ENCODE measurements at places on chromosomes 5 and 9.

DNA sequence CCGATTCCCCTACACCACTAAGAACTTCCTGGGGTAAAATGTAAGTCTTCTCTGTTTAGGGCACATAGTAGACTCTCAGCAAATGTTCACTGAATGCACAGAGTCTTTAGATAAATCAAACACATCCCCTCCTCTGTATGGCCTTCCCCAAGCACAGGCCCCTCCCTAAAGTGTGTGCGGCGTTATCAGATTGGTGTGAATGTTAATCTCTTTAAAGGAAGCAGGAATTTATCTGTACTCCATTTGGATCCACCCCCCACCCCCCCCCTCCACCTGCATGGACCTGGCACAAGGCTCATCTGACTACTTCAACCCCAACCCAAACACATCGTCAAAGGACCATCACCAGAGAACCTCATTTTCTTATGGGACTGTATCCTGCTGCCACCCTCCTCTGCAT lies 6.3 kb downstream of the PCDH1 start:
- DNase-seq, result no peak

- no peak for DNase-seq
These were observed 16.2 kb downstream of the LHX6 start for GRCh38 chr9:122212473-122213004.

DNA sequence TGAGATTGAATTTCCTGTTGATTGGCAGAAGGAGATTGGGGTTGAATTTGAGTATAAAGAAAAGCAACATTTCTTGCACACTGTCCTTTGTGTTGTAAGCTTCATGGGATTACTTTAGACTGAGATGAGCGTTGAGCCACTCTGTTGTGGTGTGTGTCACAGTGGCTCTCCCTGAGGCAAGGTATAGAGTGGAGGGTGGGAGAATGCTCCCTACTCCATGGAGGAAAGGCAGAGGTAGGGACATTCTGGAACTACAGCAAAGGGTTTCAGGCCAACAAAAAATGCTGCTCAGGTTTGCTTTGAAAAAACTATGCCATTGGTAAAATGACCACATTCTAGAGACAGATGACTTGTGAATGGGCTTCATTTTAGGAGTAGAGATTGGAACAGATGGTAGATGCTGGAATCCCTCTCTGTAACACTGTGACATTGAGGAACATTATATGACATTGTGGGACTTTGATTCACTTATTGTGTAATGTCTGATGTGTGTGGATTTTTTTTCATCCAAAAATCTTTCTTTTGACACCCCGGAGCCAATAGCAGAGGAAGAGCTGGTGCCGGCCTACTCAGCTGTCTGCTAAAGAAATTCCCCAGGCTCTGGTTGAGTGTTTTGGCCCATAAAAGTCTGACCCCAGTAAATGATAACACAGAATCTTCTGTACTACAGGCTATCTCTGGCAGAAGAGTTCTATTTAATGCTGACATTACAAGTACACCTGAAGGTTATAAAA lies 6.2 kb upstream of the CEP120 start:
- DNase-seq, result no peak

- no peak for DNase-seq
These were observed 68.6 kb upstream of the ADAMTS16 start for GRCh38 chr5:5071554-5071953.

DNA sequence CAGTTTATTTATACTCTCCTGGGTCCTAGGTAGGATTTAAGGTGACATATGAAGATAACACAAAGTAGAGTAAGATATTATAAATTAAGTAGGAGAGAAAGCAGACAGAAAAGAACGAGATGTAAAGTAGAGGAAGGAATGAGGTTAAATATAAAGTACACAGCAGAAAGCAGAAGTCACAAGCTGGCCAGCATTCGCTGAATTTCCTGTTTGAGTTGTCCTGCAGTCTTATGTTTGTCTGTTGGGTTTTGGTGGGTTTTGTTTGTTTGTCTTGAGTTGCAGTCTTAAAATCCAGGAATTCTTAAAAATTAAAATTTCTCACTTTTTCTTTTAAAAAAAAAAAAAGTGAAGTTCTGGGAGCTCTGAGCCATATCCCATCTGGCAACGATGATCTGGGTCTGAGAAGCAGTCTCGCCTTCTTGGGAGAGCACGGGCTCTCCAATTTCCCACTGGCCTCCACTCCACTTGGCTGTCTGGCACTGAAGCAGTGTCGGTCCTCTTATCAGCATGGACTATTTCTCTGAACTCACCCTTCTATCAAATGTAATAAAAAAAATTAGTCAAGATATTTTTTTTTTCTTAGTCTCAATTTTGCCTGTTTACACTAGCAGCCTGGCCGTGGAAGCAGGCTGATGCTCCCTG lies 2.0 kb downstream of the S100Z start:
- no peak for DNase-seq

Data from GM12892 (cell line).